ENCODE measurements at places on chromosomes 3 and 15.

- DNase-seq, result no peak
Measured at GRCh38 chr3:2659896-2660295, 450.3 kb downstream of the IL5RA start.

GRCh38 chr3:146093896-146094295 is 67.1 kb downstream of the PLOD2 start:
- DNase-seq, result no peak

GRCh38 chr3:143973259-143974021 is 1.8 kb downstream of the DIPK2A start:
- peak; percentile 86 for DNase-seq

DNA sequence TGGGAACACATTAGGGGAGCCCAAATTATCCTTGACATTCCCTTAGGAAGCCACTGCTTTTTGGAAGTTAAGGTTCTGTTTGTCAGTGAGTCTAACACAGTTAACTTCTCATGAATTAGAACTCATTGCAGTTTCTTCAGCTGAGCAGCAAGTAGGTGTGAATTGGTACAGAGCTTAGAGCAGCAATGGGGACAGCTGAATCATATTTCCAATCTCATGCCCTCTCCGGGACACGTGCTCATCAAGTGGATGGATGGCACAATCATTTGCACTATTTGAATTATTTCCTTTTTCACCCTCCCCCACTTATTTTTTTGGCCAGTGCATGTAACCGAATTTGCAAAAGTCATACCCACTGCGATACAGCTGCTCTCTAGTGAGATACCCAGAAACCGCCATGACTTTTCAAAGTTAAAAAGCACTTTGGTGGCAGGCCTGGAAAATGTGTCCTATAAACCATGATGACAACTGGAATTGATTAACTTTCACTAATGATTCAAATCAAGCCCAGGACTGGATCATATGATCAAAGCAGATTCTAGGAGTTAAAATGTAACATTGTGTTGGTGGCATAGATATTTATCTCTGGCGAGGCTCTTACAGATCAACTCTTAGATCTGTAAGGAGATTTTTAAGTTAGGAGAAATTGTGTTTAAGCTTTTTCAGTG is 76.4 kb downstream of the EBLN2 start:
- no peak for DNase-seq

GRCh38 chr3:133426721-133427120 is 26.9 kb downstream of the BFSP2 start:
- peak; percentile 35 for DNase-seq

DNA sequence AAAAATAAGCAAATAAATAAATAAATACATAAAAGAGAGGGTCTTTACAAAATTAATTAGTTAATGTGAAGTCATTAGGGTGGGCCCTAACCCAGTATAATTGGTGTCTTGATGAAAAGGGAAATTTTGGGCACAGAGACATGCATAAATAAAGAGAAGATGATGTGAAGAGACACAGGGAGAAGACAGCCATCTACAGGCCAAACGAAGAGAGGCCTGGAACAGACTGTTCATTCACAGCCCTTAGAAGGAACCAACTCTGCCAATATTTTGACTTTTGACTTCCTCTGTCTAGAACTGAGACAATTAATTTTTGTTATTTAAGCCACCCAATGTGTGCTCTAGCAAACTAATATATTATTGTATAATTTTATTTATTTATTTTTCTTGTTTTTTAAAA is 29.6 kb upstream of the SELENOK start:
- peak; percentile 24 for DNase-seq
